ENCODE measurements at places on chromosomes 1 and 21.

DNA sequence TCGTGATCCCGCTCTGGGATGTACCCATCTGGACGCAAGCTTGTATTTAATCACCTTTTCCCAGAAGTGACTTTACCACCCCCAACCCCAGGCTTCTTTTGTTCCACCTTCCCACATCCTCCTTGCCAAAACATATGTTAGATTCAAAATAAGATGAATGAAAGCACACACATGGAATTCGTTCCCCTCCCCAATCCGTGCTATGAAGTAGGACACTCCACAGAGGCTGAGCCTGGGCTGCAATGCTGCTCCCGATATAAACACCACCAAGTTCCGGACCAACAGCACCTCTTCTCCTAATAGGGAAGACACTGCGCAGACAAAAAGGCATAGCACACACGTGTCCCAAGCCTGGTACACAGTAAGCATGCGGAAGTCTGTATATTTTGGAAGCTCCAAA lies 86.1 kb downstream of the CLSTN1 start:
- no peak for DNase-seq

DNA sequence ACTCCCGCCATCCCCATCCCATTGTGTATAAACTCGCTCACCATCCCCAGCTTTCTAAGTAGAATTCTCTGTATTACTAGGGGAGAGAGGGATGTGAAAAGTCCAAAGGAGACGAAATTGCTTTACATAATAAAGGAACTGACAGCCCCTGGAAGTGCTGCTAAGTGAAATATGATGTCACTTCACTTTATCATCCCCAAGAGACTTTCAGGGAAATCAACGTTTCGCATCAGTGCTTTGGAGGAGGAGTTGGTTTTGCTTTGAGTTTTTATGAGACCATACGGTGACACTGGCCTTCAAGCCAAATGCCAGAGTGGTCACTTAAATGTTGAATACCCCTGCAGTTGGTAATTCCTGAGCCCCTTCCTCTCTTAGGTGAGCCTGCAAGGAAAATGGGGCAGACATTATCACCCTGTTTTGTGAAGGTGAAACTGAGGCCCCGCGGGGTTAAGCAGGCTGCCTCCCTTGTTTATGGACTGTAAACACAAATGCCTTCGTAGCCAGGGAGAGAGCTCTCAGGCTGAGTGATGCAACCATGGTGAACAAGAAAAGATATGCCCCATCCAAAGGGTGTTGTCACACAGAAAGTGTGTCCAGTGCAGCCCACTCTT lies 58.4 kb upstream of the KAZN start:
- no peak for DNase-seq

DNA sequence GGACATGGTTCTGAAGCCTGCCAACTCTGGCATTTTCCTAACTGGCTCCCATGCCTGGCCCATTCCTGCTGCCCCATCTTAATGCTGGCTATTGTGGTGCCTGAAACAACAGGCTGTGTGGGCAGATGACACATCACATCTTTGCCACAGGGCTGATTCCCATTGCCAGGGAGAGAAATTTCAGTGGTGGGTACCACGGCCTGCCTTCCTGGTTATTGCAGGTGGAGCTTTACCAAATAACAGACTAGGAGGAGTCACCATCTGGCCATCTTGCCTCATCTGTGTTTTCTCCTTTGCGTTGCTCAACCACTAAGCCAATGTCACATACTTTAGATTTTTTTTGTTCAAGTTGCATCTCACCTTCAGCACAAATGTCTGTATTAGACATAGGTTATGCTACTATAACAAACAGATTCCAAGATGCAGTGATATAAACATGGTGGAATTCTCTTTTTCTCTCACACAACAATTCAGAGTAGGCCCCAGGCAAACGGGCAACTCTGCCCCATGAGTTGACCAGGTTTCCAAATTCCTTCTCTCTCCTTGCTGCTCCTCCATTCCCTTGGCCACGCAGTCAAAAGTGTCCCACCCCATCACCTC lies 14.1 kb downstream of the CDA start:
- no peak for DNase-seq

- no peak for DNase-seq
Observed at GRCh38 chr1:181438013-181438412, 45.3 kb upstream of the CACNA1E start.

DNA sequence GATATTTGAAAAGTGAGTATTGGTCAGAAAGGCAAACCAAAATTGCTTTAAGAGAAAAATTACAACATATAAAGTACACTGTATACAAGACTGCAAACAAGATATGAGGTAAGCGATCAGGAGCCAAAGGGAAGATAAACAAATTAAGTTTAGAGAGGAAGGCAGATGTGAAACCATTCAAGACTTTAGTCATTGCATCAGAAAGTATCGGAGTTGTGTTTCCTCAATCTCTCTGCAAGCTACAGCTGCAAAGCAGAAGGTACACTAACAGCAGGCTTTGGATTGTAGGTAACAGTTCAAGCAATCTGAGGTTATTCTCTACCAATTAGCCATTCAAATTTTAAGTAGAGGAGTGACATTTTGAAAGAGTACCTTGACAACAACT lies 21.3 kb upstream of the TLCD4 start:
- DNase-seq: no peak

GRCh38 chr1:200429221-200429751 lies 19.4 kb upstream of the ZNF281 start:
- DNase-seq: no peak

DNA sequence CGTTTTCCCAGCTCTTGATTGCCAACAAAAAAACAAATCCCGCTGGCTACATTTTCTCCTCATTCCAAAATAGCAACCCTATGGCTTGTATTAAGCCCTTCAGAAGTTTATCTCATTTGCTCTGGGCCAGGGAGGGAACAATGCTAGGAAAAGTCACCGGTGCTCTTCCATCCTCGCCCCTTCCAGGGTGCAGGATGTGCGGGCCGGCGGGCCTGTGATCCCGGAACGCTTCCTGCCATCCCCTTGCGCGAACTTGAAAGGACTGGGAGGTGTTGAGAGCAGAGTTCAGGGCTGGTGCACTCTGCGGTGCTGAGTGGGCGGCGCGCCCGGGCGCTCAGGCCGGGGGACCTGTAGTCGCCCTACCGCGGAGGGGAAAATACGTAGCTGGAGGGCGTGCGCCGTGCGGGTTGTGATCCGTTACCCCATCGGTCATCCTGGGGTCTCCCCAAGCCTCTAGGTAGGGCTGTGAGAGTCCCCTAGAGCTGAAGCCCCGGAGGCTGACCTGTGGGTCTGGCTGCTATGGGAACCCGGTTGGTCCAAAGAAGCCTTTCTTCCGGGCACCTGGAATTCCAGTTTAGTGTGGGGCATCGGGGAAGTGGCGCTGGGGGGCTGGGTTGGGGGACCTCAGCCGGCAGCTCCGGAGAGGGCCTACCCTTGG lies 13.1 kb downstream of the NR5A2 start:
- DNase-seq: no peak

DNA sequence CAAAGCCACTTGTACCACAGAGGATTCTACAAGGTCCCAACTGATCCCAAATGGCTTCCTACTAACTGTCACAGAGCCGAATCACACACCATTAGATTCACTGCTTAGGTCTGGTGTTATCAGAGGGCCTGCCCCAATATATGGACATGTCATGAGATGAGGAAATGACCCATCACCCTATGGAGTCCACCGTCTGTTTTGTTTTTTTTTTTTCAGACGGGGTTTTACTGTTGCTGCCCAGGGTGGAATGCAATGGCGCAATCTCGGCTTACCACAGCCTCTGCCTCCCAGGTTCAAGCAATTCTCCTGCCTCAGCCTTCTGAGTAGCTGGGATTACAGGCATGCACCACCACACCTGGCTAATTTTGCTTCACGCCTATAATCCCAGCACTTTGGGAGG lies 83.8 kb upstream of the ETS2 start:
- DNase-seq: no peak

- no peak for DNase-seq
Observed at GRCh38 chr1:244319283-244320132, 132.2 kb downstream of the ADSS2 start.

- DNase-seq: peak; percentile 99
Observed at GRCh38 chr1:67685067-67685557, at the start of gene GADD45A. Gene GADD45A, plus strand, starts transcription at chr1:67685201. Its CDS starts 294 bp downstream, at chr1:67685495.

- no peak for DNase-seq
Observed at GRCh38 chr1:155173478-155174323, at the start of gene TRIM46. Gene TRIM46, plus strand, starts transcription at chr1:155173849. Its CDS starts 118 bp downstream, at chr1:155173967.

DNA sequence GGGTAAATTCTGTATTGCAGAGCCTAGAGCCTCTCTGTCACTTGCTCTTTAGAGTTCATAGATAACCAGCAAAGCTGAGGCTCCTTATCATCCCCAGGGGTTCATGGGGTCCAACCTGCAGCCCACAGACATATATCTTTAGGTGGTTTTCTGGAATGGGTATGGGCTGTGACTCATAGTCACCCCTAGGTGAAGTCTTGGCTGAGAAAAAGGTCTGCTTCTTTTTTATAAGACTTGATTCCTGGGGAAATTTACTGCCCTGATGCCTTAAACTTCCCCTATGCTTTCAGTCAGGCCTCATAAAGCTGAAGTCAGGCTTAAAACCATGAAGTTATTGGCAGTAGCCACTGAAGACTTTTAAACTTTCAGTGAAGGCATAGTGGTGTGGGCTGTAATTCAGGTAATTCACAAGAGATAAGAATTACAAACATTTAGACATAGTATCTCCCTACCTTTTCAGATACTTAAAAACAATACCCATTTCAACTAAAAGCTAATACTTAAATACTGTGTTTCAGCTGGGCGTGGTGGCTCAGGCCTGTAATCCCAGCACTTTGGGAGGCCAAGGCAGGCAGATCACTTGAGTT lies 46.8 kb downstream of the MACO1 start:
- no peak for DNase-seq

GRCh38 chr1:91600431-91601337 lies 100.0 kb downstream of the CDC7 start:
- DNase-seq: no peak
